Kasumi-1 (cell line): ENCODE measurements at places on chromosomes 6 and 20.

- no peak for DNase-seq
Measured at GRCh38 chr6:10098756-10099528, 315.9 kb downstream of the TFAP2A start.

DNA sequence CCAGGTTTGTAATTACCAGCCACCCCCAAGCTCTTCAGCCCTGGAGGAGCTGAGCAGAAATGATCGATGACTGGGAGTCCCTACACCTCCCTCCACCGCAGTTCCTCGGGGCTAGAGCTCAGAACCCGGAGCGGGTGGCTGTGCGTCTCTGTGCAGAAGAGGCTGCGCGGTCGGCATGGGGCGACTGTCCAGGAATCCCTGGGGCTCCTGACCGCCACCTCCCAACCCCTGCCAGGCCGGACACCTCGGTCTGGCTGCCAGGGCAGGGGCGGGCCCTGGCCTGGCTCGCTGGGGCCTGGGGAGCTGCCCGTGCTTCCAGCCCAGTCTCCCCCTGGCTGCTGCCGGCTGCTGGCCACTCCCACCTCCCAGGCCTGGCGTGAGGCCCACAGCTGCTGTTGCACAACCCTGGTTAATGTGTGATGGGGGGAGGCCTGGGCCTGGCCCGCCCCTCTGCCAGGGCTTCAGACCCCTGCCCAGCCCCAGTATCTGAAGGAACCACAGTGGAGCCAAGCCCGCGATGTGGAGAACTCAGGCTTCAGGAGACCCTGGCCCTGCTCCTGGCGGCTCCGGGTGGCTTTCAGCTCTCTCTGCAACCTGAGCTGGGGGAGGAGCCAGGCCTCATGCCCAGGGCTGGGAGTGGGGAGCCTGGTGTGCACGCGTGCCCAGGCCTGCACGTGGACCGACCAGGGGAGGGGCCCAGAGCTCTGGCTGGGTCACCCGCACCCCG lies 1.2 kb downstream of the SLC2A4RG start:
- DNase-seq: peak; percentile 86

- no peak for DNase-seq
Measured at GRCh38 chr6:134315189-134315588, 2.7 kb downstream of the SGK1 start.

DNA sequence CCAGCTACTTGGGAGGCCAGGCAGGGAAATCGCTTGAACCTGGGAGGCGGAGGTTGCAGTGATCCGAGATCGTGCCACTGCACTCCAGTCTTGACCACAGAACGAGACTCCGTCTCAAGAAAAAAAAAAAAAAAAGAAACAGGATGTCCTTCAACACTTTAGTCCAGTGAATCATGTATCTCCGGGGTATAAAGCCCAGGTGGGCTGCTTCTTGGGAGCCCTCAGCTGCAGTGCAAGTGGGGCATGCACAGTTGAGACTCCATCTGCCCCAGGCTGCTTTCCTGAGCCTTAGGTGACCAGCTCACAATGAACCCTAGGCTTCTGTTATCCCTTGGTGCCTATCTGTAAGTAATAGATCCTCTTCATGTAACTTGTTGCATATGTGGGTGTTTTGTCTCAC lies 187.1 kb upstream of the RNF24 start:
- DNase-seq: no peak

DNA sequence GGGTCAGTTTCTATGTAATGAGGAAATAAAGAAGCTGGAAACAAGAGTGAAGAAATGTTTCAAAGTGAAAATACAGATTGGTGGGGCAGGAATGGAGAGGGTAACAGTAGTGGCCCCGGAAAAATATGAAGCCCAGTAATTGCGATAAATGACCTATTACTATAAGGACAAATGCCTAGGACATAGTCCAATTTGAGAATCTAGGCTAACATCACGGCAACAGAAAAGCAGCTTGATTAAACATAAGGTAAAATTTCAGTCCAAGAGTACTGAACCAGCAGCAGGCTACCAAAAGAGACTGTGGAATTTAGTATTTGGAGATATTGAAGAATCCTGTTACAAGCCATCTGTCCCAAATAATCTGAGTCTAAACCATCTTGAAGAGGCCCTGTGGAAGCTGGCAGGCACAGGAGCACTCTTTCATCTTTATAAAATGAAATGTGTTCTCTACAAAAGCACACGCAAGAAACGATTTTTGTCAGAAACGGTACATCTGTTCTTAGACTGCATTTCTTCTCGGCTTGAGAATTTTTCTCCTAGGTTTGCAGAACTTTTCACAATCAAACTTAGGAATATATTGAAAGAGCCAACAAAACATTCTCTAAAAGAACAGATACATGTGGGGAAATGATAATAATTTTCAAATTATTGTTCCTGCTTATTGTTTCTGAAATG lies 49.3 kb downstream of the ELOVL5 start:
- no peak for DNase-seq

DNA sequence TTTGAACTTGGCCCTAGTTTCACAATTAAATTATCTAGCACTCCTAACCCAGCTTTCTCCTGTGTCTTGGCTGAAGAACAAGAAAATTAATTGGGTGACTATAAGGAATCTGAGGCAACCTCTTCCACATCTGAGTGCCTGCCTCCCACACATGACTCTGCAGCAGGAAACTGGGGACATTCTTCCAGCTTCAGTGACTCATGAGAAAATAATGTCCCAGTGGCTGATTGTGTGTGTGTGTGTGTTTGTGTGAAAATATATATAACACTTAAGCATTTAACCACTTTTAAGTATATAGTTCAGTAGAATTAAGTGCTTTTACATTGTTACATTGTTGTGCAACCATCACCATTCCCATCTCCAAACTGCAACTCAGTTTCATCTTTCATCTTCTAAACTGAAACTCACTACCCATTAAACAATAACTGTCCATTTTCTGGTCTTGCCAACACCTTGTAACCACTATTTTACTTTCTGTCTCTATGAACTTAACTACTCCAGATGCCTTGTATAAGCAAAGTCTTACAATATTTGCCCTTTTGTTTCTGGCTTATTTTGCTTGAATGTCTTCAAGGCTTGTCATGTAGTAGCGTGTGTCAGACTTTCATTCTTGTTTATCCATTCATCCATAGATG lies 8.7 kb downstream of the TRIM38 start:
- peak; percentile 38 for DNase-seq

DNA sequence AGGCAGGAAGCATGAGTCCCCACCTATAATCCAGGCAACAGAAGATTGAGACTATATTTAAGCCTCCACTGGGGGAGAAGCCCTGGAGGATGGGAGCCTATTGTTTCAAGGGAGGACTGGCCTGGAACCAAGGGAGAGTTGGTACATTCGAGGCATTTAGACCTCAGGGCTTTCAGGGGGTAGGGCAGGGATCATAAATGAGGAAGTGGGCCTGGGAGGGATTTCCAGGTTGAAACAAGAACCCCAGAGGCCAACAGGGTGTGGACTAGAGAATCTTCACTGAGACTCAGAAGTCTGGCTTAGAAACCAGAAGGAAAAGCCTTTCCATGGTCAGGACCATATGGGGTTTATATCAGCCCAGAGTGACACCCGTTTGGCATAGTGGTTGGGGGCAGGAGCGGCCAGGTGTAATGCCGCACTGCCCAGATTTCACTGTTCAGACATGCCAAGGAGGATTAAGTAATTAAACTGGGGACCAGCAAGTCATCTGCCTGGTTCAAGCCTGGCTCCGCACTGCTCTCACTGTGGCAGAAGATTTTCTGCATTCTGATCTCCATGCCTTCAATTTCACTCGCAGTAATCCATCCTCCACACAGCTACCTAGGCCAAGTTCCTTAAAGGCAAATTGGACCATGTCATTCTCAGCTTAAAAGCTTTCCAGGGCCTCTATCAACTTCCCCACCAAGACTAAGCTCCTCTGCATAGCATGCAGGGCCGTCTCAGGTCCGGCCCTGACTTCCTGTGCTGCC lies 17.8 kb downstream of the LRFN2 start:
- no peak for DNase-seq

- no peak for DNase-seq
Measured at GRCh38 chr20:37238935-37239451, 22.6 kb downstream of the GHRH start.

DNA sequence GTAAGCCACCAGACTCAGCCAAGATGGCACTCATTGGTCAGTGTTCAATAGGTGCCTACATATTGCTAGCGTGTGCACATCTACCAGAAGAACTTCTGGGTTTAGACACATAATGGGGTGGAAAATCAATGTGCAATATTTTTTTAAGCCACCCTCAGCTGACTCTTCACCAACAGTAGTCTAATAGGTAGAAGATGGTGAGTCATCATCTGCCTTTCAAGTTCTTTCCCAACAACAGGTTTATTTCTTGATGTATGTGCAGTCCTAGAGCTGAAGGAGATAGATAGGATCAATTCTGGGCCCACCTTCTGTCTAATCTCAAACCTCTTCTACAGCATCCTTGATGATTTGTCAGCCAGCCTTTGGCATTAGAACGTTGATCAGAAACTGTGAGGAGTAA lies 41.3 kb downstream of the IRAK1BP1 start:
- DNase-seq: no peak

GRCh38 chr6:130240232-130240631 lies 17.5 kb upstream of the SAMD3 start:
- DNase-seq: no peak

GRCh38 chr6:13574571-13575376 lies at the start of gene SIRT5:
SIRT5 (plus strand) TSS chr6:13574601; CDS start chr6:13584111, 9,510 bp downstream.
- peak; percentile 87 for DNase-seq

- no peak for DNase-seq
Measured at GRCh38 chr6:158037771-158038170, 56.1 kb downstream of the SYNJ2 start.

GRCh38 chr20:13821876-13822275 lies 37.0 kb downstream of the NDUFAF5 start:
- DNase-seq: no peak
